Activated CD4-positive, alpha-beta memory T cell treated with anti-CD3 and anti-CD28 coated beads for 36 hours (primary cell): ENCODE measurements at places on chromosomes 2 and 18. TPM values are rescaled to one million over a fixed set of nuclear protein-coding genes. Genes with fewer than 3 reads are reported as not detected.

The CRYGC gene
- total RNA-seq = not detected

The RUFY4 gene
- 0.93 TPM for total RNA-seq

The MAPK4 gene
- not detected for total RNA-seq

The DSC3 gene
- total RNA-seq = not detected

The RIT2 gene
- not detected for total RNA-seq

The SNED1 gene
- 3.8 TPM for total RNA-seq

The VPS4B gene
- 43.3 TPM for total RNA-seq

The CD226 gene
- 63.9 TPM for total RNA-seq

The PROKR1 gene
- not detected for total RNA-seq

The TEKT4 gene
- not detected for total RNA-seq

The NRP2 gene
- total RNA-seq = 2.6 TPM

The HOXD12 gene
- total RNA-seq = not detected

The CAPG gene
- total RNA-seq = 25.6 TPM

The PROM2 gene
- not detected for total RNA-seq

The DUSP28 gene
- 4.1 TPM for total RNA-seq

The PIKFYVE gene
- total RNA-seq = 22.4 TPM

The SRD5A2 gene
- not detected for total RNA-seq

The AFF3 gene
- total RNA-seq = 0.59 TPM

The SFXN5 gene
- total RNA-seq = 7.6 TPM

The DPYSL5 gene
- total RNA-seq = not detected
